ENCODE measurements at places on chromosomes 11 and 22.

DNA sequence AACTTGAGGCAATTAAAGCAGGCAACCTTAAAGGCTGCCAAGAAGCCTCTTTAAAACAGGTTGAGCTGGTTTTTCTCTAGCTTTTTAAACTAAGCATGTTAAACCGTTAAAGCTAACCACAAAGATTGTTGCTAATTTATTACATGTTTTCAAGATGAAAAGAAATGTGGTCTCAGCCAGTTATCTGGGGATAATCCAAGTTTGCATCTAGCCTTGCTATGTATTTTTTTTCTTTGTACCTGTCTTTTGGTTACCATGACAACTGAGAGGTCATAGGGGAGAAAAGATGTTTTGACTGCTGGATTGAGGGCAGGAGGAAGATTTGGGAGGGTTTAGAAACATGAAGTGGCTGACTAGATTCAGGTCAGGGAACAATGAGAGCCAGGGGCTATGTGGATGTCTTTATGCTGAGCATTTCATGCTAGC is 19.2 kb upstream of the PGM2L1 start:
- DNase-seq: no peak

DNA sequence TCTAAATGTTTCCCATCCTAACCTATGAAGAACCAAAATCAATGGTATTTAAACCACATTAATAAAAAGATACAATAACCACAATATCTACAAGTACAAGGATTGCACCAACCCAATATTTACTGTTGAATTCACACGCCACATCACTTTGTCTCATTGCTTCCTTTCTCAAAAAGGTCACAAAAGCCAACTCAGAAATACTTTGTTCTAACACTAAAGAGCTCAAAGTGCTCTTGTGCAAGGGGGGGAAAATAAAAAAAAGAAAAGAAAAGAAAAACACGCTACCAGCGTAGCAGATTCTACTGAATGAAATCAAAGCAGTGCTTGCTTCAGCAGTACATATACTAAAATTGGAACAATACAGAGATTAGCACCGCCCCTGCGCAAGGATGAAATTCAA is 10.5 kb upstream of the ARHGAP32 start:
- DNase-seq: no peak

DNA sequence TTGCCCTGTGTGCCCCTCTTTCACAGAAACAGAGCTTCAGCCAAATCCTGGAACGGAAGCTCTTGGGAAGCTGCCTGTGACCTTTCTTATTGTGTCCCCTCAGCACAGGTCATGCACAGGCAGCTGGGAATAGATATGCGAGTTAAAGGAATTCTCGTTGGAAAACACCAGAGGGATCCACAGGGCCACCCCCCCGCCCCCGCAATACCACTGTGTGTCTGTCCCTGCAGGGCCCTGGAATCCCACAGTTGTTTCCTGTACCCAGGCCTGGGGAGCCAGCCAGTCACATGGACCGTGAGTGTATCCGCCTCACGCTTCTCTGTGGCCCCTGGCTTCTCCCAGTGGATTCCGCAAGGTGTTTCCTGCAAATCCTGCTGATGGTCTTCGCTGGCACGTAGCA is 29.0 kb downstream of the TIMP3 start:
- DNase-seq: no peak

- DNase-seq: no peak
These were observed 170.0 kb downstream of the LRRC4C start for GRCh38 chr11:41289408-41289807.

GRCh38 chr11:131218542-131218941 is 151.9 kb upstream of the NTM start:
- DNase-seq: no peak

DNA sequence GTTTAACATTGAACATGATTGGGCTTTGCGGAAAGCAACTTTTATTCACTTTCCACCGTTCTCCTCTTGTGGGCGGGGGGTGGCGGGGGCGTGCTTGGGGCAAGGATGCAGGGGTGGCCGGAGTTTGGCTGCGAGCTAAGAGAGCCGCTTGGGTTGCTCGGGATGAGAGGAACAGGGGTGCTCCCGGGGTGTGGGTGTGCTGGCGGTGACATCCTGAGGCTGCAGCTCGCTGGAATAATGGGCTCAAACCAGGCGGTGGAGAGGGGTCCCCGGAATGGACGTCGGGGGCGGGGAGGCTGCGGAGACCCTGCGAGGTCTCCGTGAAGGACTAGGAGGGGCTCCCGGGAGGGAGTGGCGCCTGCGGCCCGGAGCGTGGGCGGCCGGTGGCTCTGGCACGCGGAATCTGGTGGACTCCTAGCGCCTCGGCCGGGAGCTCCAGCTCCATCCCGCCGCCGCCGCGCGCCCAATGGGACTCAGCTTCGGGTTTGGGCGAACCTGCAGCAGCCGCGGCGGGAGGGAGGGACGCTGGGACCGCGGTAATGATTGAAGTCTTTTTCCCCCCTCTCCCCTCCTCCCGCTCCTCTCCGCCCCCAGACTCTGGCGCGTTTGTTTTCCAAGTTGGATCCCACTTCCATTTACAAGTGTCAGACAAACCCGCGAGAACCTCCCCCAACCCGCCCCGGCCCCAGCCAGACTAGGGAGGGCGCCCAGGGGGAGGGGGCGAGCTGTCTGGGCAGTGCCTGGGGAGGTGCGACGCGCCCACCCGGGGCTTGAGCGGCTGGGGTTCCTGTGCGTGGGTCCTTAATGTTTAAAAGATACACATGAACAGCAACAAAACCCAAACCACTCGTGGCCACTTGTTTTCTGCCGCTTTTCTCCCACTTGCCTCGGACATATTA is 2.0 kb downstream of the FAT3 start:
- no peak for DNase-seq

GRCh38 chr22:36571991-36572390 is 43.0 kb upstream of the EIF3D start:
- no peak for DNase-seq

- DNase-seq: no peak
These were observed 15.8 kb downstream of the SCUBE2 start for GRCh38 chr11:9075556-9075955.

- no peak for DNase-seq
These were observed 56.7 kb downstream of the SHISAL1 start for GRCh38 chr22:44256085-44256484.

DNA sequence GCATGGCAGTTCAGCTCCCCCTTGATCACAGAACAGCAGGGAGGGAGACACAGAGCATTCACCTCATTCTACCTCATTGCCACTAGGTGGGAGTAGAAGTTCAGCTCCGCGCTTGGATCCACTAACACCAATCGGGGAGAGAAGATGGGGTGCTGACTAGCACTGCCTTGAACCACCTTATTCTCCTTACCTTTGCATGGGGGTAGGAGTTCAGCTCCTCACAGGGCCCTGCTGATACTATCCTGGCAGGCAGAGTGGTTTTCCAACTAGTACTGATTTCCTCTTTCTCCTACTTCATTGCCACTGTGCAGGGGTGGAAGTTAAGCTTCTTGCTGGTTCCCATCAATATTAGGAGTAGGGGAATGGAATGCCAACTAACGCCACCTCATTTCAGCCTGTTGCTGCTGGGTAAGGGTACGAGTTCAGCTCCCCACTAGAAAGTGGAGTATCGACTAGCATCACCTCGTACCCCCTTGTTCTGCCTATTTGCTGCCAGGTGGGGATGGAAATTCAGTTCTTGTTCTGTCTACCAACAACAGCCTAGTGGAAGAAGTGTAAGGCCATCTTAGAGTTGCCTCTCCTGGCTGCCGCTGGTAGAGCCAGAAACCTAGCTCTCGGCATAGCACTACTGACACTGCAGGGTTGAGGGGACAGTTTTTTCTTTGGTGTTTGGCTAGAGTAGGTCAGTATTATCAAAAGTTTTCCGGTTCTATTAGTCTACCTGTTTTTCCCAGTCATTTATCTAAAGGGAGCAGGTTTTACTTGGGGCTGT is 550.9 kb upstream of the CCDC90B start:
- DNase-seq: peak; percentile 63

DNA sequence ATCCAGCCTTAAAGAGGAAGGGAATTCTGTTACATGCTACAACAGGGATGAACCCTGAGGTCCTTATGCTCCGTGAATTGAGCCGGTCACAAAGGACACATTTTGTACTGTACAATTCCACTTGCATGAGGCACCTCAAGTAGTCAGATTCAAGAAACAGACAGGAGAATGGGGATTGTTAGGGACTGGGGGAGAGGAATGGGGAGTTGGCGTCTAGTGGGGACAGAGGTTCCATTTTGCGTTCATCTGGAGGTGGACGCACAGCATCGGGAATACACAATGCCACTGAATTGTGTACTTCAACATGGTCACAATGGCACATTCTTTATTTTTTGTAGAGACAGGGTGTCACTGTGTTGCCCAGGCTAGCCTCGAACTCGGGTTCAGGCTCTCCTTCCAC is 14.1 kb downstream of the TBX1 start:
- no peak for DNase-seq

DNA sequence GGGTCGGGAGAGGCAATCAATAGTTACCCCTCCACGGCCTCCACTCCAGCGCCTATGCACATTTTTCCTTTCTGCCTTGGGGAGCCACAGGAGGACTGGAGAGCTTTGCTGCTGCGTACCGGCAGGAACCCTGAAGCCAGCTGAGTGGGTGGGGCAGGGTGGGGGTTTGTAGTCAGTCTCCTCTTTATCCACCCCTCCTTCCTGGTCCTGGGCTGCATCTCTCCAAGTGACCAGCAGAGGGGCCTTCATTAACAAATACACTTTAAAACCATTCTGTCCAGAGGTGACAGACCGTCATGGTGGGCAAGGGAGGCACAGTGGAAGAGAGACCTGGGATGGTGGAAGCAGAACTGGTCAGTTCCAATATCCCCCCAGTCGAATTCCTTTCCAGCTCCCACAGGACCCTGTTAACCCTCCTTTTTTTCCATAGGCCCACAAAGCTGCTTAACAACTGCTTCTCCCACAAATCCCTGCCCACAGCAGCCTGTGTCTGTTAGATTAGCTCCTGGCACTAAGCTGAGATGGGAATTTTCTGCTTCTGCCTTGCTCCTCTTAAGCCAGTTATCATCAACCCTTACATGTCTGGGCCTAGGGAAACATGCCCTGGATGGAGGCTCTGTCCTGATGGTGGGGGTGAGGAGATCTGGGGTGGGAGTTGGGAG is 3.9 kb upstream of the ABCG4 start:
- DNase-seq: peak; percentile 83

GRCh38 chr22:49997932-49998717 is 14.4 kb downstream of the IL17REL start:
- no peak for DNase-seq

DNA sequence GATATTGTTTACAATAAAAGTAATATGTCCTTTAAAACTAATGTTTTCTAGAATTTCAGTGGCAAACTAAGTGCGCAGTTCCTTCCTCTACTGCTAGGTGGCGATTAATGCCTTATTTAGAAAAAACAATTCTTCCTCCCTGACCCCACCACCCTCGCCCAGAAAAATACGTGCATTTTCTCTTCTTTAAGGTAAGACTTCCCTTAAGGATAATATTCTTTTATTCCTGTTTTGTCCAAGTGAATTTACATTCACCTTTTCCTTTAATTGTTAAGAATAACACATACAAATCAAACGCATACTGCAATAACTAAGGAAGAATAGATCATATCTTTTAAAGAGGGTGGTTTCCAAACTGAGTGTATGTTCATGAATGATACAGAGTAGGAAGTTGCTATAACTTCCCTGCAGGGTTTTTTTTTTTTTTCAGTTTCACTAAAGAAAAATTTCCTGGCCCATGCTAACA is 17.0 kb upstream of the PSMA1 start:
- DNase-seq: peak; percentile 70

DNA sequence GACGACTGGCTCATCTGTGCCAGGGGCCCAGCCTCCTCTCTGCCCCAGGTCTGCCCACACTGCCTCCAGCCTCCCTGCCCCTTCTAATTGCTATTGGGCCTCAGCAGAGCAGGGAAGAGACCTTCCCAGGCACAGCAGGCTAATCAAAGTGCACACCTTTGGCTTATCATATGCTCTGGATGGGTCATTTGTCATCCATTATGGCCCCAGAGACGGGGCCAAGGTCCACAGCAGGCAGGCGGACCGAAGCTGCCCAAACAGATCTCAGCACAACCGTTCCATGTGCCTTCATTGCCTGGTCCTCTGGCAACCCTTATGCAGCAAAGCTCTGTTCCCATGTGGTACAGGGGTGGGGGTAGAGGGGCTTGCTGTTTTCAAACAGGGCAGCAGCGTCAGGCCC is 66.6 kb downstream of the TP53I11 start:
- no peak for DNase-seq

- no peak for DNase-seq
These were observed 46.3 kb downstream of the AMOTL1 start for GRCh38 chr11:94814272-94814976.

Data from NB4 (cell line).